ENCODE measurements at places on chromosomes 6 and 20. TPM values are rescaled to one million over a fixed set of nuclear protein-coding genes. Genes with fewer than 3 reads are reported as not detected.

The DTD1 gene
- total RNA-seq: 54.1 TPM

The NINL gene
- total RNA-seq: 30.1 TPM

The KCNB1 gene
- total RNA-seq: 46.7 TPM

The TCF21 gene
- total RNA-seq: 5.3 TPM

The GLP1R gene
- 0.61 TPM for total RNA-seq

The OR2B6 gene
- not detected for total RNA-seq
